Prostate gland (tissue), 2 donors: ENCODE measurements at places on chromosomes 16 and 17. TPM values are rescaled to one million over a fixed set of nuclear protein-coding genes. Genes with fewer than 3 reads are reported as not detected.

HS3ST4 gene
- 1.0 TPM for total RNA-seq

CCDC144A gene
- 24.7 TPM for total RNA-seq

- DNase-seq = no peak
These were observed 693.3 kb downstream of the CDH11 start for GRCh38 chr16:64428463-64429113.

- no peak for DNase-seq
These were observed 314.3 kb downstream of the C16orf95 start for GRCh38 chr16:87002717-87003413.

- DNase-seq = no peak
These were observed 4.1 kb downstream of the SLC7A6OS start for GRCh38 chr16:68306633-68307032.

DNA sequence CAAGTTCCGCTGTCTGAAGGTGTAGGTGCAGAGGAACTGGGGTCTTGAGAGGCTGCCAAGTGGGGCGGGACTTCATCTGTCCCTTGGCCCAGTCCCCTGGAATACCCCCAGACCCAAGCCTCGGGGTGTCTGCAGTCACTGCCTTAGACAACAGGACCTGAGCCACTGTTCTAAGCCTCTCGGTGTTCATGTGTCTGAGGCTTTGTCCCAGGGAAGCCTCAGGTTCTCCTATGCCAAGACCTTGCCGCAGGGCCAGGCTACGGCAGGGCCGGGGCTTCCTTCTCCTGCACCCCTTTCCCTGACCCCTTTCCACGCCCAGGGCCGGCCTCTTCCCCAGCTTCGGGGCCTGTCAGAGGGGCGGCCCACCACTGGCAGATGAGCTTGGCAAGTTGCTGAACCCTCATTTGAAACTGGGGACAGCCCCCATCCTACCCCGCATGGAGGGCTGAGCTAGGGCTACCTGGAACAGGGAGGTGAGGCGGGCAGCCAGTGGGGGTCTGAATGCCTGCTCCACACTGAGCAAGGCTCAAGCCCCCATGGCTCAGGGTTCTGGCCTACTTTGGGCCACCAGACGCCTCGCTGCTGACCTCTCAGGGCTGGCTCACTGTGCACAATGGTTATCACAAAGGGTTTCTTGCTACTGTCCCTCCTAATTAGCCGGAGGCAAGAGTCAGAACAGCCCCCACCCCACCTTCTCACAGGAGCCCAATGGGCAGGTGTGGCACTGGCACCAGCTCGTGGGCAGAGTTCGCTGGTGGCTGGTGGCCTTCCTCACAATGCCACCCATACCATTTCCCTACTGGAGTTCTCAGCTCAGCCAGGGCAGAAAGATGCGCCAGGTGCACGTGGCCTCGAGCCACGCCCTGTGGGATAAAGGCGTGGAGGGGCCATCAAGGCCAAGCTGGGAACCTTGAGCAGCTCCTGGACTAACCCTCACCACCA is 7.1 kb downstream of the LITAFD start:
- DNase-seq = no peak

ACADVL gene
- 589 TPM for total RNA-seq

- DNase-seq = no peak
These were observed 15.7 kb downstream of the FBF1 start for GRCh38 chr17:75925103-75925502.

DNA sequence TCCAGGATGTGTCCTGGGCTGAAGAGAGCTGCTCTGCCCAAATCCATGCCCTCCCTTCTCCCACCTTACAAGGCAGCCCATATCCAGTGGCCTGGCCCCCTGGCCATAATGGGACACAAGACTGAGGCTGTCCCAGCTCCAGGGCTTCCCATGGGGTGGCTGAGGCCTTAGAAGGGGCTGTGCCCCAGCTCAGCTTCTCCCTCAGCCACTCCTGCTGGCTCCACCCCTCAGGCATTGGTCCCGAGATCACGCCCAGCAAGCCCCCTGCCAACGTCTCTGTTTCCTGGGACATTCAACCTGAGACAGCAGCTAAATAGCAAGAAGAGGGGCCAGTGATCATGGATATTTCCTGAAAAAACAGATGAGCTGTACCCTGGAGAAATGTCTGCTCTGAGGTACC is 43.3 kb downstream of the ARHGAP27 start:
- DNase-seq = no peak

CCL4L2 gene
- 0.32 TPM for total RNA-seq

PSME3IP1 gene
- total RNA-seq = 64.1 TPM

GRCh38 chr17:48393283-48393682 is 36.7 kb downstream of the SKAP1 start:
- DNase-seq = no peak

DNA sequence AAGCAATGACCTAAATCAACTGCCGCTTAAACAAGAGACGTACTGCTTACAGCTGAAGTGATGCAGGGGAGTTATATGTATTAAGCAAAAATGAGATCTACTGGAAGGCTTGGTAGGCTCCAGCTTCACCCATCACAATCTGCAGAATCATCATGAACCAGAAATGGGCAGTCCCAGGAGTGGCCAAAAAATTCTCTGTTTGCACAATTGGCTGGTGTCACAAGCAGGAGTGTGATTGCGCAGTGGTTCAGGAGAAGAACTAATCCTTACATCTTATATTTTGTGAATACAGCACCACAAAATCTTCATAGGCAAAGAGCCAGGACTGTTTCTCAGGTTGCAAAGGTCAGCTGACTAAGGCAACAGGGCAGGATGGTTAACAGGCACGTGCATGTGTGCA is 75.9 kb downstream of the CES1 start:
- no peak for DNase-seq

GRCh38 chr16:55055262-55055661 is 124.6 kb downstream of the IRX5 start:
- DNase-seq = no peak

- DNase-seq = peak; percentile 19
These were observed 26.6 kb downstream of the MRC2 start for GRCh38 chr17:62653826-62654761.
